Peyer's patch (tissue), 4 donors: ENCODE measurements at places on chromosomes 3 and 15. TPM values are rescaled to one million over a fixed set of nuclear protein-coding genes. Genes with fewer than 3 reads are reported as not detected.

DNA sequence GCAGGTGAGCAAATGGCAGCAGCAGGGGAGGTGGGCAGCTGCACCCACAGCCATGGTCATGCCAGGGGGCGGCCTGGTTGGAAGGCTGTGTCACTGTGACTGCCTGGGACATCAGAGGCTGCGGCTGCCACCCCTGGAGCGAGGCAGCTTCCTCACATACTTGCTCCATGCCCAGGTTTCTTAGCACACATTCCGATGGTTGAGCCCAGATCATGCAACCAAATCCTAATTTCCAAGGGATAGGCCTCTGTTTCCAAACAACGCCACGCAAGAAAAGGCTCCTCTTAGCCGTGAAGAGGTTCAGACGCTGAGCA, 11.6 kb upstream of the NRROS start:
- DNase-seq = no peak

DNA sequence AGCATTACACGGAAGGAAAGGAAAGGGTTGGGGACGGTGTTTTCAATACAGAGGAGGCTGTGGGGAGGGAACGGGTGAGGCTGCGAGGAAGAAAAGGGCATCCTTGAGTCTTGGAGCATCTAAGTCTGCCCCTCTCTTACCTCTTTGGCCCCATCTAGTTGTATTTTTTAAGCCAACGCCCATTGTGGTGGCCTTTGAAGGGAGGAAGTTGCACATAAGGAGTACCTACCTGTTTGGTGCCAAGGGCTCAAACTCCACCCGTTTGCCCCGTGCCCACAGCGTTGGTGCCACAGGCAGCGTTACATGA, 146.1 kb upstream of the UMPS start:
- DNase-seq = no peak

The CATSPER2 gene
- 22.2 TPM for total RNA-seq

The NRROS gene
- 2.1 TPM for total RNA-seq
